Fibroblast of pulmonary artery (primary cell): ENCODE measurements at places on chromosomes 12 and 14.

DNA sequence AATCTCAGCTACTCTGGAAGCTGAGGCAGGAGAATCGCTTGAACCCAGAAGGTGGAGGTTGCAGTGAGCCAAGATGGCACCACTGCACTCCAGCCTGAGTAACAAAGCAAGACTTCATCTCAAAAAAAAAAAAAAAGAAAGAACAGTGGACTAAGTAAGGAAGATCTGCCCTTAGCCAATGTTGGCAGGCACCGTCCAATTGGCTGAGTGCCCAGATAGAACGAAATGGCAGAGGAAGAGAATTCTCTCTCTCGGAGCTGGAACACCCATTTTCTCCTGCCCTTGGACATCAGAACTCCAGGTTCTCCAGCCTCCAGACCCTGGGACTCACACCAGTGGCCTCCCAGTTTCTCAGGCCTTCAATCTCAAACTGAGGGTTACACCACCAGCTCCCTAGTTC, 49.9 kb downstream of the ESR2 start:
- DNase-seq = peak; percentile 62

GRCh38 chr12:46526233-46526632, 153.7 kb upstream of the SLC38A2 start:
- DNase-seq = no peak

DNA sequence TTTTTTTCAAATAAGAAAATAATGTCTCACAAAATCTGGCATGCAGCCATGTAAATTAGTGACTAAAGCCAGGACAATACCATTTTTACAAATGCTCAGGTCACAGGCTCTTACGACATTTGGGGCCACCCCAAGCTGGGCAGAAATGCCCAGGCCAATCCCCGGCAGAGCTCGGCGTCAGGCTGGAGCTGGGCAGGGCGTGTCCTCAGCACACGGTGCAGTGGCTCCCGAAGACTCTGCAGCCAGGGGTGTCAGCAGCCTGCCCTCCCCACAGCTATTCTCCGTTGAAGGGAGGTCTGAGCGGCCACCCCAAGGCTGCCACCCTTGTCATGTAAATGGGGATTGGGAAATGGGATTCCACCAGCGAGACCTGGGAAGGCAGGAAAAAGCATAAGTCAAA, 158.6 kb downstream of the DICER1 start:
- DNase-seq = peak; percentile 10

DNA sequence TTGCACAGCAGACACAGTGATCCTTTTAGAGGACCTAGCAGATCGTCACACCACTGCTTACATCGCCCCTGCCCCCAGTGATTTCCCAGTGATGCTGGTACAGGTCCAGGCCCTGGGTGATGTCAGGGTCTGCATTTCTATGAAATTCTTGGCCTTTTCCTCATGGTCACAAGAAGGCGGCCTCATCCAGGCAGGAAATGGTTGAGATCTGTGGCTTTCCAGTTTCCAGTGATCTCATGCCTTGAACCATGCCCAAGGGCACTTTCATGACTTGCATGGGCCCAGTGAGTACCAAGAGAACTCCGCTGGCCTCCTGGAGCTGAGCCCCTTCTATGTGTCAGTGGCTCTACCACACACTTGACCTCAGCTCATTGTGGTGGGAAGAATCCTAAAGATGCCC, 41.9 kb upstream of the BDKRB2 start:
- DNase-seq = peak; percentile 14

DNA sequence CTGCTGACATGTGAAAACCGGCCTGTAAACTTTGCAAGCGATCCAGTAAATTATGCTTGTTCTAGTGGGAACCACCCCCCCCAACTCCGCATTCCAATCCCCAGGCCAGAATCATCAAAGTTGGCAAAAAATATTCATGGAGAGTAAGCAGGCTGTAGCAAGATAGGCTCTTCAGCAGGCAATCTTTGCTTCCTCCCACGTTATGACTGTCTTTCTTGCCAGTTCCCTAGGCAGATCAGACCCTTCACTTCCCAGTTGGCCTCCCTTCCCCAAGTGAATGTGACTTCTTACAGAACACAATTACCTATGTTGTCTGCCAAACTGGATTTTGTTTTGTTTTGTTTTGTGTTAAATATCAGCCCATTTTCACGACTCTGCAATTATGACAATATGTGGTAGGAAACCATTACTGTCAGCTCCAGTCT, 1.2 kb upstream of the PTGER2 start:
- DNase-seq = peak; percentile 56

GRCh38 chr12:42085594-42085993, 59.1 kb downstream of the GXYLT1 start:
- no peak for DNase-seq

DNA sequence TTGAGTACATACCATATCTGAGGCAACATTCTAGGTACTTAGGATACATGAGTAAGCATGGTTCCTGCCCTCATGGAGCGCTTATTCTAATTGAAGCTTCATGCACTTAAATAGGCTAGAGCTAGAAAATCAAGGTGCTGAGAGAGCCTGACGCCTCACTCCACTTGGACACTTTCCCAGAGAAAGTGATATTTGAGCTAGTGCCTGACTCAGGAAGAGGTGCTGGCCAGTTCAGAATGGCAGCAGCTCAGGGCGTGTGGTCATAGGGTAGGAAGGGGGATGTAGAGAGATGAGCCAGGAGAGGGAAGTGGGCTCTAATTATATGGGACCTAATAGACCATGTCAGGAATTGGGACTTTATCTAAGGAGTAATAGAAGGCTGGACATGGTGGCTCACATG, 33.3 kb downstream of the TULP3 start:
- DNase-seq = peak; percentile 20

DNA sequence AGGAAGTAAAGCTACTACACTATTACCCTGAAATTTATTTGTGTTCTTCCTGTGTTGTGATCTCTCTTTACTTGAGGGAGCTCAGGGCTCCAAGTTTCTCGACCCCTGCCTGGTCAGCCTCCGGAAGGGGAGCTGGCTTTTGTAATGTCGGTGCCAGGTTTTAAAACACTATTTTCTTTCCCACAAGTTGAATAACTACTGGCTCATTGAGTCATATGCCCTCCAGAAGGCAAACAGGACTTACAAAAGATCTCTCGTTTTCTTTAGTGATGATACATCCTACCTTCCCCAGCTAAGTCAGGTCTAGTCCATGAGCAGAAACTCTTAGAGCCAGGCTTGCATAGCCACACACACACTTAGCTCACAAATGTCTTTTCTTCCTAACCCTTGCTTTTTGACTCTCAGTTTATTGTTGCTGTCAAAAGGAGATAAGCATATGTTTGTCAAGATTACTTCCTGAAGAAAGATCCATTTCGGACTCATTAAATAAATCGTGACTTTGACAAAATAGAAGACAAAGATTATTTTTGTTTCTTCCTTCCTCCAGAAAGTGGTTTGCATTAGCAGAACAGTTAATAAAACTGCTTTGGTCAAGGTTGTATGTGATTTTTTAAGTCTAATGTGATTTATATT, 209.8 kb upstream of the FLRT2 start:
- peak; percentile 33 for DNase-seq

GRCh38 chr12:79659961-79660431, 30.8 kb downstream of the PAWR start:
- no peak for DNase-seq

DNA sequence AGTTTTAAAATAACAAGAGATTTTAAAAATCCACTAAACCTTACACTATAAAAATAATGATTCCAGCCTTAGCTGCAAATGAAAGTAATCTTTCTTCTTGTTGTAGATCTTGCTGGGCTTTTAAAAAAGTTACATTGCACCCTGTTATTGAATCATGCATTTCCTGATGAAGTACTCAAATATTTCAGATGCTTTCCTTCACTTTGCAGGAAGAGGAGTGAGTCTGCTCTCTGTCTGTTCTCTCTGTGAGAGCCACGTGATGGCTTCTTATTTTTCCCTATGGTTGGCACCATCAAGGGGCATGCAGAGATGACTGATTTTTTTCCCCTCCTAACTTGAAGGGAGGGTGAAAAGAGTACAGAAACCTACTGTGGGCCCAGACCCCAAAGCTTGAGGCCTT, 262.7 kb downstream of the ATP23 start:
- DNase-seq = peak; percentile 59
